ENCODE measurements at places on chromosomes 7 and 10. TPM values are rescaled to one million over a fixed set of nuclear protein-coding genes. Genes with fewer than 3 reads are reported as not detected.

The NPC1L1 gene
- total RNA-seq, result 0.10 TPM

- H3K4me3 ChIP-seq, result no peak overlapping the region
- no peak for DNase-seq
- H3K4me1 ChIP-seq, result no peaks in the 10 kb centered on the region
- no peaks in the 10 kb centered on the region for H3K27me3 ChIP-seq
- H3K36me3 ChIP-seq, result no peaks in the 10 kb centered on the region
Measured at GRCh38 chr10:114868870-114869519, 47.4 kb downstream of the FHIP2A start.

GRCh38 chr7:16926283-16926682 is 44.5 kb upstream of the AGR3 start:
- no peaks in the 10 kb centered on the region for H3K4me1 ChIP-seq
- no peak overlapping the region for H3K4me3 ChIP-seq
- no peaks in the 10 kb centered on the region for H3K36me3 ChIP-seq
- H3K27ac ChIP-seq, result no peak overlapping the region

The RELN gene
- 1.1 TPM for total RNA-seq

GRCh38 chr7:17098515-17098914 is 199.9 kb upstream of the AHR start:
- H3K4me1 ChIP-seq, result no peaks in the 10 kb centered on the region
- H3K27ac ChIP-seq, result no peak overlapping the region
- H3K27me3 ChIP-seq, result no peaks in the 10 kb centered on the region
- H3K36me3 ChIP-seq, result no peaks in the 10 kb centered on the region

DNA sequence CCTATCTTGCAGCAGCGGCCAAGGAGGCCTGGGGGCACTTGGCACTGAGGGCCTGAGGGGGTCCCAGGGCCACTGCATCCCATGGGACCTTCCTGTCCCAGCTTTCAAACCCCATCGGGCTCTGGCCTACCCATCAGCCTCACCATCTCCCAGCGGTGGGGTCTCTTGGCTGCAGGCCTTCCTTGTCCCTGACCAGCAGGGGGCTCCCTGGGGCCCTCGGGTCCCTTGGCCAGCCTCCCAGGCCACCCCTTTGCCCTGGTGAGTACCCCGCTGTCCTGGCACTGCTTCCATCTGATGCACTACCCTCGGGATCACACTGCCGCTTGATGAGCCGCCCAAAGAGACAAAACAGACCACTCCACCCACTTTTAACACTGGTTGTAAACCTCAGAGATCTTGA is 43.5 kb downstream of the YKT6 start:
- H3K27me3 ChIP-seq, result no peaks in the 10 kb centered on the region
- no peak for DNase-seq
- H3K27ac ChIP-seq, result no peak overlapping the region
- H3K4me3 ChIP-seq, result no peak overlapping the region
- no peaks in the 10 kb centered on the region for H3K36me3 ChIP-seq

DNA sequence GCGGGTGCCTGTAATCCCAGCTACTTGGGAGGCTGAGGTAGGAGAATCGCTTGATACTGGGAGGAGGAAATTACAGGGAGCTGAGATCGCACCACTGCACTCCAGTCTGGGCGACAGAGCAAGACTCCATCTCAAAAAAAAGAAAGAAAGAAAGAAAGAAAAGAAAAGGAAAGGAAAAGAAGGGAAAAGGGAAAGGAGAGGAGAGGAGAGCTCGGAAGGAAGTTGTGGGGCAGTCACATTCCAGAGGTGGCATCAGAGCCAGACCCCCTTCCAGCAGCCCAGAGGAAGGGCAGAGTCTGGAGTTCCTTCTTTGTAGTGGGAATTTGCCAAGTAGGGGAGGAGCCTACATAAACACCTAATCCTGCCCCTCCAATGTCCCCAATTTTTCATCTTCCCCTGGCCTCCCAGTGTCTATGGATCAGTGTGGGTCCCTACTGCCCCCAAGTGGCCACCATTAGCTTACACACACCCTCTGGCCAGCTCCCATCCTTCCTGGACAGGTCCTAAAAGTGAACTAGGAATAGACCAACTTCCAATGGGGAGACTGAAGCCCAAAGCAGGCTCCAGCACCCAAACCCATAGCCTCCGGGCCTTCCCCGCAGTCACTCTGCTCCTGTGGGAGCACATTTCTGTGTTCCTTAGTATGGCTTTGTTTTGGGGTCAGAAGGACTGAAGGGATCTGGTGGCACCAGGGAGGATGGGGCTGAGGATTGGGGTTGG is 39.6 kb upstream of the HSPB1 start:
- H3K27ac ChIP-seq, result no peak overlapping the region
- H3K27me3 ChIP-seq, result peaks cover 18% of the 10 kb centered on the region
- no peaks in the 10 kb centered on the region for H3K4me1 ChIP-seq
- no peaks in the 10 kb centered on the region for H3K36me3 ChIP-seq

DNA sequence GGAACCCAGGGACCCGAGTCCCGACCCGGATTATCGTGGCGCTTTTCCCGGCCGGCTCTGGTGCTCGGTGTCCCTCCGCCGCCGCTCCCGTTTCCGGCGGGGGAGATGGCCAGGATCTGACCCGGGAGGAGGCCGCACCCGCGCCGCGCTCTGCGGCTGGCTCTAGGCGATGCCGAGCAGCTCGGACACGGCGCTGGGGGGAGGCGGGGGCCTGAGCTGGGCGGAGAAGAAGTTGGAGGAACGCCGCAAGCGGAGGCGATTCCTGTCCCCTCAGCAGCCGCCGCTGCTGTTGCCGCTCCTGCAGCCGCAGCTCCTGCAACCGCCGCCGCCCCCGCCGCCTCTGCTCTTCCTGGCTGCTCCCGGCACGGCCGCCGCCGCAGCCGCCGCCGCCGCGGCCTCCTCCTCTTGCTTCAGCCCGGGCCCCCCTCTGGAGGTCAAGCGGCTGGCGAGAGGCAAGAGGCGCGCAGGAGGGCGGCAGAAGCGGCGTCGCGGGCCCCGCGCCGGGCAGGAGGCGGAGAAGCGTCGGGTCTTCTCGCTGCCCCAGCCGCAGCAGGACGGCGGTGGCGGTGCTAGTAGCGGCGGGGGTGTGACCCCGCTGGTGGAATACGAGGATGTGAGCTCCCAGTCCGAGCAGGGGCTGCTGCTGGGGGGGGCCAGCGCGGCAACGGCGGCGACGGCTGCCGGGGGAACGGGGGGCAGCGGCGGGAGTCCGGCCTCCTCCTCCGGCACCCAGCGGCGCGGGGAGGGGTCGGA is 593 bp downstream of the CDK13 start:
- no peaks in the 10 kb centered on the region for H3K36me3 ChIP-seq
- H3K4me1 ChIP-seq, result peaks cover 17% of the 10 kb centered on the region
- H3K27me3 ChIP-seq, result no peaks in the 10 kb centered on the region
- peak overlapping the region; percentile 100 for H3K27ac ChIP-seq
- peak overlapping the region; percentile 93 for H3K4me3 ChIP-seq

The SUN3 gene
- total RNA-seq, result not detected

GRCh38 chr10:58440484-58440883 is 55.3 kb downstream of the TFAM start:
- no peak overlapping the region for H3K27ac ChIP-seq
- no peaks in the 10 kb centered on the region for H3K36me3 ChIP-seq
- no peaks in the 10 kb centered on the region for H3K4me1 ChIP-seq

- no peak for DNase-seq
- no peak overlapping the region for H3K27ac ChIP-seq
Measured at GRCh38 chr7:34842782-34843181, 184.8 kb downstream of the NPSR1 start.

DNA sequence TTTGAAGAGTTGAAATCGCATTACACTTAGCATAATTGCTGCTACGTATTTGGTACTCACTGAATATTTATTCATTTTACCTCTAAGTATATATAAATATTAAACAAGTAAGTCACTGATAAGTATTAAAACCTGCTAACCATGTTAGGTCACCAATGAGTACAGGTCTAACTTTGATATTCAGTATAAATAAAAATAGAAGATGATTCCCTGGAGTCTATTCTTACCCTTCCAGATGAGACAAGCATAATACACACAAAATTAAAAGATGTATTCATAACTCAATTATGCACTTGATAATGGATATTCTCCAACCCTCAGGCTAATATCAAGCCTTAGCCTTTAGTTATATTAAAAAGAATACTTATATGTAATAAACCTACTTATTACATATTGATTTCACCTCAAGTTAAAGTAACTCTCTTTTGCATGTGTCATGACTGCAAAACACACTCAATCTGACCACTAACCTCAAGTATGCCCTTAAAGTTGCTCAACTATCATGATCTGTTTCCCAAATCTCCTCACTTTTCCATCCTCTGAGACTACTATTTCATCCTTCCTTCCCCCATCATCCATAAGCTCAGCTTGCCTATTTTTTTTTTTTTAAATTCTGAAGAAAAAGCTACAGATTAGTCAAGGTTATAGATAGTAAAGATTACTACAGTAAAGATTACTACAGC is 46.8 kb downstream of the IPMK start:
- DNase-seq, result no peak
- H3K4me1 ChIP-seq, result no peaks in the 10 kb centered on the region
- no peak overlapping the region for H3K27ac ChIP-seq
- H3K36me3 ChIP-seq, result no peaks in the 10 kb centered on the region
- H3K4me3 ChIP-seq, result no peak overlapping the region

DNA sequence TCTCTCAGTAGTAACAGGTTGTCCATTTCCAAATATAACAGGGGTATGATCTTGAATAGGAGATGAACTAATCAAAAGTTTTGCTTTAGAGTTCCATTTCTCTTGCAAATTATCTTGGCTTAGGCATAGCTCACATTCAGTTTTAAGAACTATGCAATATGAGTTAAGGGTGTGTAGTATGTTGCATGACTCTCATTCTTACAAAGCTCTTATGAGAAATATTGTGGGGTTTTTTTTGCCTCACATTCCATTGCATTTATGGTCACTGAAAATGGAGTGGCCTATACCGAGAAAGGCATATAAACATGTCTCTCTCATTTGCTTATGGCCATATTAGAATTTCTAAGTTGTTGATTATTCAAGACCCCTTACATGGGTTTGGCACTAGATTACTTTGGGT is 48.5 kb upstream of the LAMB1 start:
- no peaks in the 10 kb centered on the region for H3K36me3 ChIP-seq
- no peak overlapping the region for H3K4me3 ChIP-seq
- H3K4me1 ChIP-seq, result no peaks in the 10 kb centered on the region
- no peaks in the 10 kb centered on the region for H3K27me3 ChIP-seq
- H3K27ac ChIP-seq, result no peak overlapping the region

The LRRC18 gene
- total RNA-seq, result not detected

The CCDC7 gene
- total RNA-seq, result 9.9 TPM

- H3K27ac ChIP-seq, result no peak overlapping the region
- no peak for DNase-seq
- no peak overlapping the region for H3K4me3 ChIP-seq
- H3K27me3 ChIP-seq, result no peaks in the 10 kb centered on the region
Measured at GRCh38 chr7:29919790-29920189, 69.8 kb downstream of the SCRN1 start.

GRCh38 chr10:99346247-99346646 is 17.1 kb downstream of the CNNM1 start:
- no peak overlapping the region for H3K27ac ChIP-seq
- no peaks in the 10 kb centered on the region for H3K36me3 ChIP-seq
- H3K4me3 ChIP-seq, result no peak overlapping the region

- no peak overlapping the region for H3K4me3 ChIP-seq
- no peak for DNase-seq
- H3K27me3 ChIP-seq, result no peaks in the 10 kb centered on the region
Measured at GRCh38 chr7:29917641-29918040, 72.0 kb downstream of the SCRN1 start.

The THSD7A gene
- 2.1 TPM for total RNA-seq

- H3K27ac ChIP-seq, result no peak overlapping the region
- DNase-seq, result no peak
- no peaks in the 10 kb centered on the region for H3K27me3 ChIP-seq
Measured at GRCh38 chr7:47427051-47427643, 154.8 kb downstream of the TNS3 start.

- H3K4me1 ChIP-seq, result no peaks in the 10 kb centered on the region
- no peak overlapping the region for H3K4me3 ChIP-seq
- no peak for DNase-seq
Measured at GRCh38 chr7:158419238-158419785, 168.3 kb downstream of the PTPRN2 start.

The KAZALD1 gene
- total RNA-seq, result 32.4 TPM

The FFAR4 gene
- total RNA-seq, result 48.2 TPM

DNA sequence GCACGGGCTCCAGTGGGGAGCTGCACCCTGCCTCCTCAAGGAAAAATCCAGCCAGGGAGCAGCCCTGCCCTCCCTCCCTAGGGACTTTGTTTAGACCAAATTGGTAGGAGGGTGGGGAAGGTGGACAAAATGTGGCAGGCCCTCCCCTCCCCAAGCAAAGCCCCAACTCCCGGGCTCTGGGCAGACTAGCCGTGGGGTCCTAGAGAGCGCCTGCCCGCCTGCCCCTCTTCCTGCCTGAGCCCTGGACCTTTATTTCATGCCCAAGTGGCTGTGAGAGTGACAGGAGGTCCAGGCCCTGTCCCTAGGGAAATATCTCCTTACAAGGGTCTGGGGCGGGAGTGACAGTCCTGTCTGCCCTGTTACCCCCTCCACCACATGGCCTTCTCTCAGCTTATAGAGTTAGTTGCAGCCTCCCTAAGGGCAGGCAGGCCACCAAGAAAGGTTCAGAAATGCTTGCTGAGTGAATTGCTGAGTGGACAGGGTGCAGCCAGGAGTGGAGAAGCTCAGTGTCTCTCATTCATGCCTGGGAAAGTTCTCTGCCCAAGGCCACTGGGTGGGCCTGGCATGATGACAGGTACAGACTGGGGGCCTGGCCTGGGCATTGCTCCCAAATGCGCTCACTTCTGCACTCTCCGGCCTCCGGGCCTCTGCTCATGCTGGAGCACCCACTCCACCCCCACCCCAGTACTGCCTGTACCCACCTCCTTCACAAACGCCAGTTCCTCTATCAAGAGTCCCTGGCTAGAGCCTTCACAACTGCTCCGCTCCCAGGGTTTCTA is 25.2 kb downstream of the DNAJB12 start:
- H3K27me3 ChIP-seq, result no peaks in the 10 kb centered on the region
- DNase-seq, result no peak
- H3K36me3 ChIP-seq, result no peaks in the 10 kb centered on the region
- H3K4me1 ChIP-seq, result peaks cover 20% of the 10 kb centered on the region
- H3K4me3 ChIP-seq, result no peak overlapping the region
- no peak overlapping the region for H3K27ac ChIP-seq

The NPSR1 gene
- 1.0 TPM for total RNA-seq

- DNase-seq, result no peak
- H3K4me1 ChIP-seq, result no peaks in the 10 kb centered on the region
- no peak overlapping the region for H3K4me3 ChIP-seq
- no peaks in the 10 kb centered on the region for H3K36me3 ChIP-seq
- H3K27me3 ChIP-seq, result no peaks in the 10 kb centered on the region
- H3K27ac ChIP-seq, result no peak overlapping the region
Measured at GRCh38 chr7:141333459-141333858, 217.8 kb upstream of the AGK start.

GRCh38 chr7:100033526-100033925 is 16.0 kb upstream of the ZSCAN21 start:
- H3K4me1 ChIP-seq, result peaks cover 5% of the 10 kb centered on the region
- no peak for DNase-seq
- no peak overlapping the region for H3K4me3 ChIP-seq

GRCh38 chr7:90586091-90586490 is 10.0 kb upstream of the CDK14 start:
- H3K4me1 ChIP-seq, result no peaks in the 10 kb centered on the region
- no peak overlapping the region for H3K27ac ChIP-seq
- no peak for DNase-seq
- H3K27me3 ChIP-seq, result no peaks in the 10 kb centered on the region
- H3K4me3 ChIP-seq, result no peak overlapping the region
- no peaks in the 10 kb centered on the region for H3K36me3 ChIP-seq

Measured in colonic mucosa (tissue), 4 donors.